SK-N-DZ (cell line): ENCODE measurements at places on chromosomes 1 and 21.

GRCh38 chr1:91765880-91766443 lies 120.0 kb downstream of the TGFBR3 start:
- no peak for DNase-seq

DNA sequence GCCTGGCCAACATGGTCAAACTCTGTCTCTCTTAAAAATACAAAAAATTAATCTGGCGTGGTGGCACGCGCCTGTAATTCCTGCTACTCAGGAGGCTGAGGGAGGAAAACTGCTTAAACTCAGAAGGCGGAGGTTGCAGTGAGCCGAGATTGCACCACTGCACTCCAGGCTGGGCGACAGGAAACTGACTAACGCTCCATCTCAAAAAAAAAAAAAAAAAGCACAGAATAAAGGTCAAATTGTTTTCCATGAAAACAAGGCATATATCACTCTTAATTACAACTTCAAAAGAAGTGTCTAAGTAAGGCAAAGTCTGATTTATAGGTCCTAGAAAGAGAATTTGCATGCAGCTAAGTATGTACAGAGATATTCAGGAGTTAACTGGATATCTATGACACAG lies 25.6 kb downstream of the EYA3 start:
- DNase-seq, result no peak

GRCh38 chr1:206951318-206952100 lies 5.2 kb upstream of the PIGR start:
- DNase-seq, result no peak

DNA sequence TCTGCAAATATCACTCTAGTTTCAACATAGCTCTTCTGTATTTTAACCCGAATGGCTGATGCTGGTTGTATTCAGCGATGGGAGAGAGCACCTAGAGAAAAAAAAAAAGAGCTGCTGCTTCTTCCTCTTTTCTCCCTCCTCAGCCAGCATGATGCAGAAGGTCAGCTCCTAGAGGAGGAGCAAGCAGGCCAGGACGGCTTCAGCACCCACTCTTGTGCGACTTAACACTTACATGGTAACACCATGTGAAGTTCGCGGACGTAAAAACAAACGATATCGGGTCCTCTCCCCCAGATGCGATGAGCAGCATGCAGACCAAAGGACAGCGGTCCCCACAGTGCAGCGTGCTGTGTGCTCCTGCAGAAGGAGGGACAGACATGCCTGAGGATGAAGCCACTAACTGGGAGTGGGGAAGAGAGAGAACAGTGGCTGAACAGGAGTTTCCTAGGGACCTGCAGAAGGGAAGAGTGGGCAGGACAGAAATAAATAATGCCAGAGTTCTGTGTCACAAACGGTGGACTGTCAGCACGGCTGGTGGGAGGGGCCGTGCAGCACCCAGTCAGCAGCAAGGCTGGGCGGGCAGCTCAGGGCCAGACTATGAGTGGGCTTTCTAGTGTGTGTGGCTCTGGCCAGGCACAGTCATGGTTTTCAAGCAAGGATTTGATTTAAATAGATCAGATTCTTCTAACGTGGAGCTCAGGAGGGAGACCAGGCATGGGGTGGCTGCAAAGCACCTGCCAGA lies 11.4 kb upstream of the B3GALT5 start:
- DNase-seq, result no peak

DNA sequence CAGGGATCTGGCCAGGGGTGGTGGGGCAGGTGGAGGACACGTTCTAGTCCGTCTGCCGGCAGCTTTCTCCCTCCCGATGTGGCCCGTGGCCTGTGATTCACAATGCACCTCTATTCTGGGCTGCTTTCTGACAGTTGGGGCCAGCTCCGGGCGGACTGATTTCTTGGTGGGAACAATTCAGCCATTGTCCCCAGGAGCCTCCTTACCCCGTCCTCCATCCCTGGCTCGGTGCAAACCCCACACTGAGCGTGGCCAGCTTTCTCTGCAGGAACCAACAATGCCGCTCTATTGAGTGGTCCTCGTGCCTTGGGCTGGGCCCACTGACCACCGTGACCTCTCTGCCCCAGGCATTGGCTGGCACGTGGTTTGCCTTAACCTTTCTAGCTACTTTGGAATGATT lies 29.7 kb downstream of the PADI2 start:
- DNase-seq, result no peak

DNA sequence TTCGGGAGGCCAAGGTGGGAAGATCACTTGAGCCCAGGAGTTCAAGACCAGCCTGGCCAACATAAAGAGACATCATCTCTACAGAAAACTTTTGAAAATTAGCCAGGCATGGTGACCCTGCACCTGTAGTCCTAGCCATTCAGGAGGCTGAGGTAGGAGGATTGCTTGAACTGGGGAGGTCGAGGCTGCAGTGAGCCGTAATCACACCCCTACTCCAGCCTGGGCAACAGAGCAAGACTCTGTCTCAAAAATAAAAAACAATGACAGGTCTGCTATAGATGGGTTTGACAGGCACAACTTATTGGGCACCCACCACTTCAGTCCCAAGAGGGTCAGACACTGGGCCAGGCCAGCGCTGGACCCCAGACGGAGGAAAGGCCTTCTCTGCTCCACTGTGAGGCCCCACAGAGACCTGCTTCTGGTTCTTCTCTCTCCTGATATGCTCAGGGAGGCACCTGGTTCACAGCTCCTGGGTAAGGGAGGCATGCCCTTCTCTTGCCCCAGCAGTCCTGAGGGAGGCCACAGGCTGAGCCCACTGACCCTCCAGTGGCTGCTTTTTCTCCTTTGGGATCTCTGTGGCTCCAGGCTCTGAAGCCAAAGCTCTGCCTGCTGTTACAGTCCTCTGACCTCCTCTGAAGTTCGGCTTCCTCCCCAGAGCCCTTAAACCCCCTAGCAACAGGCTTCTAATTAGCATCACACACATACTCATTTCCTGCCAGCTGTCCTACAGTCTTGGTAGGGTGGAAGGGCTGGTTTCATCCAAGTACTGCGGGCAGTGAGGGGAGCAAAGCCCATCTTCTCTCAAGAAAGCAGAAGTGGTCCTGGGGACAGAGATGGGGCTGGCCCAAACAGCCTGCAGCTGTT lies 14.4 kb downstream of the S100A16 start:
- DNase-seq, result no peak

- DNase-seq, result peak; percentile 68
Observed at GRCh38 chr1:101996825-101997465, at the start of gene OLFM3. OLFM3 (minus strand) TSS chr1:101996926.

DNA sequence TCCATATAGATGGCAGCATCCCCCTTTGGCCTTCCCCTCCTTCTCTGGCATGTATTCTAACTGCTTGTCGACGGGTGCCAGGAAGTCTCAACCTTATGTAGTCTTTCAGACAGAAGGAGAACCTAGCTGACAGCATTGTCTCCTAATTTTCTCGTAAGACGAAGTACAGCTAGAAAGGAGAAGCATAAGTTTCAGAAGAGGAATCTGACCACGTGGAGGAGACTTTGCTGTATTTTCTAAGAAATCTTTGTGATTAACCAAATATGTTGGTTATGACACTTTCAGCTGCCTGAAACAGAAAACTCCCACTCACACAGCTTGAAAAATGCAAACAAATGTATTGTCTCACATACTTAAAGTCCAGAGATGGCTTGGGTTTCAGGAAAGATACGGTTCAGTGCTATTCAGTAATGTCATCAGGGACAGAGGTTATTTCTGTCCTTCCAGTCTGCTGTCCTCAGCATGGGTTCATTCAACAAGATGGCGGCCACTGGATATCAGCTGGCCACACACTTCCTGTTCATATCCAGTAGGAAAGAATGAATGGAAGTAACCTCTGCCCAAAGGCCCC lies 109.5 kb upstream of the ZNF648 start:
- DNase-seq, result no peak

DNA sequence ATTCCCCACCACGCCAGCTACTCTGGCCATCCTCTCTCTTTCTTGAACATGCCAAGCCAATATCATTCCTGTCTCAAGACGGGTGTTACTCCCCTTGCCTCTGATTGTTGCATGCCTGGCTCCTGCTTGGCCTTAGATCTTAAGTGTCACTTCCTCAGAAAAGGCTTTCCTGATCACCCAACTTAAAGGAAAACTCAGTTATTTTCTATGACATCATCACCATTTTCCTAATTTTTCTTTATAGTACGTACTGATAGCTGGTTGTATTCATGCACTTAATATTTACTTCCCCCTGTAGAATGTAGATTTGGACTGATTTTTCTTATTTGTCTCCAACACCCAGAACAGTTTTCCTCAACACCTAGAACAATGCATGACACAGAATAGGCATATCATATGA lies 123.8 kb upstream of the TSPAN2 start:
- DNase-seq, result no peak

- no peak for DNase-seq
Observed at GRCh38 chr1:61973100-61973837, 221.4 kb upstream of the L1TD1 start.

DNA sequence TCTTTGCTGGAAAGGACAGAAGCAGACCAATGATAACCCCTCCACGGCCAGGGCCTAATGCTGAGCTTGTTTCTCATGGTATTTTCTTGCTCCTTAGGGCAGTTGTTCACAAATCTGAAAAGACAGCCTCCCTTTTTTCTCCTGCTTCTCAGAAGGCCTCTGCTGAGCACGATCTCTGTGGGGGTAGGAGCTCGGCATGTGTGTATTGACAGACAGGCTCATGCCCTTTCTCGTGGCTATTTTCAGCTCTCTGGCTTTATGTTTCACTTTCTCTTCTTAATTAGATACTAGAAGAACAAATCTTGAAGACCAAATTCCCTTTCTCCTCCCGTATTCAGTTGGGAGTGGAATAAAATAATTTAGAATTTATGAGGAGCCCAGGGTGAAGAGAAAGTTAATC lies 768 bp upstream of the RIIAD1 start:
- DNase-seq, result no peak

GRCh38 chr1:211829343-211830054 lies 1.1 kb downstream of the LPGAT1 start:
- peak; percentile 70 for DNase-seq

DNA sequence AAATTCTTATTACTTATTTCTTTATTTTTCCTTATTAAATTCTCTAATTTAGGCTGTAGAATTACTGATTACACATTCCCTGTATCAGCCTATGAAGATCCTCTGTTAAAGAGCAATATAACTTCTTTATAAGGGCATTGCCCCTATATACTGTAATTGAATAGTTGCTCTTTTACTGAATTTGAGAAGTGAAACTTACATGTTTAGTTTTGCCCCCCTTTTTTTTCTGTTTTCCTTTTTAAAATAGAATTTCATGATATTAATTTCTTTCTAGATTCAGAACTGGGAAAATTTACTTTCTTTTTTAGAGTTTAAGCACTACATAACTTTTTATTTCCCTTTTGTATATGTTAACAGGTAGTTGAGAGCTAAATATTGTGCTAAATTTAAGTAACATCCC lies 29.5 kb upstream of the PGM1 start:
- DNase-seq, result no peak

DNA sequence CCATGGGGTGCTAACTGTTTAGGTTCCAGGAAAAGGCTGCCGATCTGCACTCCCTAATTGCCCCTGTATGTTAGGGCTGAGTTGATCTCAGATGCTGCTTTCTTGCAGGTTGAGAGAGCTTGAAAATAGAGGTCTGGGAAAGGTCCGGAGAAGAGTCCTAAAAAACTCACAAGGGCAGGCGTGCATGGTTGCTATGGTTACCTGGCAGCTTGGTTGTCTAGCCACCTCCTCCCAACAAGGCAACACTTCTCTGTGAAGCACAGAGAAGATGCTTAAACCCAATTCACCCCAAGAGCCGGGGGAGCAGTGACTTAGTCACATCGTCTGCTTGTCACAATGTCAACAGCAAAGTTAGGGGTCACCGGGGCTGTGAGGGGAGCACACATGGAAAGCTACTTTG lies 31.0 kb upstream of the LRRC52 start:
- no peak for DNase-seq

GRCh38 chr1:160807738-160808137 lies 11.8 kb downstream of the LY9 start:
- no peak for DNase-seq
